Stimulated activated CD8-positive, alpha-beta memory T cell treated with anti-CD3 and anti-CD28 coated beads, Interleukin-4, amount 100 ng/mL, for 1 hour (primary cell): ENCODE measurements at places on chromosomes 5 and 9.

- DNase-seq, result no peak
Measured at GRCh38 chr9:138122201-138122600, 244.6 kb downstream of the CACNA1B start.

DNA sequence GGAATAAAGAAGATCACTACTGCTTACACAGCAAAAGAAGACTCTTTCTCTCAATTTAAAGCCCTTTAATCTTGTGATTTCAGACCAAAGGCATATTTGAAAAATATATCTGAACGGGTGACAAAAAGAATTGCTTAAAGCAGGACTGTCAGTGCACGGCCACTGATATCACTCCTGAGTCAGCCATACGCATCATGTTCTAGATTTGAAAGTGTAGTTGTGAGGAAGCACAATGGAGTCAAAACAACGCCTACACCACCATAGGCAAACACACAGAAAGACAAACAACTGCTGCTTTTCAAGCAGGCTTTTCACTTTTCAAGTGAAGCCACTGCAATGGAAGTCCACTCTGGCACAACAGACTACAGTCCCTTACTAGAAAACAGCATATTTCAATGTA lies 141.7 kb downstream of the AUH start:
- no peak for DNase-seq

DNA sequence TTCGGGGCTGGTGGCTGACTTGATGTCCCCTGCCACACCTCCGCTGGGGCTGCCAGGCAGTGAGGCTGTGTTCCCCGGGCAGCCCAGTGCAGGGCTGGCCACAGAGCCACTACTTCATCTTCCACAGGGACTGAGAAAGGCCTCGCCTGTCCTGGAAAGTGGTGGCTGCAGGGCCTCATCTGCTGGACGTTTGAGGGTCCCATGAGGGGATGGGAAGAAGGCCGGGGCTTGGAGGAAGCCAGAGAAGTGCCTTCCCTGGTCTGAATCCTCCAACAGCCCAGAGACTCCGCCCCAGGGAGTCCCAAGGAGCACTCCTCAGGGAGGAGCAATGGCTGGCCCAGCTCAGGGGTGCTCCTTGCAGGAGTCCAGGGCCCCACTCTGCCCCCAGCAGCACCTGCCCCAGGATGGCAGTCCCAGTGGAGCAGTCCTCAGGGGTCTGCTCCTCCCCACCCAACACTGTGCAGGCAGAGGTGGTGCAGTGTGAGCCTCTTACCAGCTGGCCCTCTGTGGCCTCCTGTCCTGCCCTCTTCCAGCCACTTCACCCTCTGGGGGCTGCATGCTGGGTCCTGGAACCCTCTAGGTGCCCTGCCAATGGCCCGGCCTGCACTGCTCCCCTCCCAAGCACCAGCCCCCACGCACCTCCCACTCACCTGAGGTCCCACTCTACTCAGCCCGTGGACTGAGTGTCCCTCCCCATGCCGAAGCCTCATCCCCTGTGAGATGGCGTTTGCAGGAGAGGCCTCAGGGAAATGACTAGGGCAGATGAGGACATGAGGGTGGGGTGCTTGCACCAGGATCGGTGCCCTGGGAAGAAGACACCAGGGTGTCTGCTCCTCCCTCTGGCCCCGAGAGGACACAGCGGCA lies 47.3 kb upstream of the COL5A1 start:
- no peak for DNase-seq

GRCh38 chr9:137057545-137057944 lies 3.7 kb upstream of the ENTPD2 start:
- no peak for DNase-seq
